SK-N-MC (cell line): ENCODE measurements at places on chromosomes 11 and 22.

- DNase-seq, result no peak
Observed at GRCh38 chr22:42655693-42656092, 6.5 kb upstream of the CYB5R3 start.

DNA sequence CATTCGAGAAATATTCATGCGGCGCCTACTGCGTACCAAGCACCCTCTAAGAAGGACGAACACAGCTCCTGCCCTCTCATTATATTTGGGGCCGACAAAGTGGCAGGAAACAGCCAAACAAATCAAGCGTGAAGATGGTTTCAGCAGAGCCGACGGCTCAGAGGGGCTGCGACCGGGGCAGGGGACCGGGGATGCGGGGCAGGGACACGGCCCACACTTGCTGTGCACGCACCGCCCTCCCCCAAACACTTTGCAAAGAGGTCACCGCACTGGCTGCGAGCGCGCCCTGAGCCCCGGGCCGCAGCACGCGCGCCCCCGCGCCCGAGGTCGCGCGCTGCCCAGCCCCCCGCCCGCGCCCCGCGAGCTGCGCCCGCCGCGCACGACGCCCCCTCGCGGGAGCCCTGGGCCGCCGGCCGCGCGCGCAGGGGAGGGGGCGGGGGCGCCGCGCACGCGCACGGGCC, 255 bp upstream of the SYNGR1 start:
- no peak for DNase-seq

- DNase-seq, result no peak
Observed at GRCh38 chr11:112159098-112160065, 4.5 kb downstream of the IL18 start.

DNA sequence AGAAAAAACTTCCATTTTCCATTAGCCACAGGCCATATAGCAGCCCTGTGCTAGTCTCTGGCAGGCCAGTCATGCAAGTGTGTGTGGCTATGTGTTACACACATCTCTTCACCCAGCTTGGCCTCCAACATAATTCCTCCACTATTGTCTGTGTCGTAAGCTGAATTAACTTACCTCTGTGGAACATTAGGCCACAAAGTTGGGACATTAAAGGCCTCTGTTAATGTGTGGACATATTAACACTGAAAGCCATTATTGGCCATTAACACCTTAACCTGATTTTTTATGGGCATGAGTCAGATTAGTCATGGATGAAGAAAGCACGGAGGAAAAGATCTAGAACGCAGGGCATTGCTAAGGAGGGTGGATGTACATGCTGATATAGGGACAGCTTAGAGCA, 100.1 kb downstream of the DBX1 start:
- DNase-seq, result no peak

DNA sequence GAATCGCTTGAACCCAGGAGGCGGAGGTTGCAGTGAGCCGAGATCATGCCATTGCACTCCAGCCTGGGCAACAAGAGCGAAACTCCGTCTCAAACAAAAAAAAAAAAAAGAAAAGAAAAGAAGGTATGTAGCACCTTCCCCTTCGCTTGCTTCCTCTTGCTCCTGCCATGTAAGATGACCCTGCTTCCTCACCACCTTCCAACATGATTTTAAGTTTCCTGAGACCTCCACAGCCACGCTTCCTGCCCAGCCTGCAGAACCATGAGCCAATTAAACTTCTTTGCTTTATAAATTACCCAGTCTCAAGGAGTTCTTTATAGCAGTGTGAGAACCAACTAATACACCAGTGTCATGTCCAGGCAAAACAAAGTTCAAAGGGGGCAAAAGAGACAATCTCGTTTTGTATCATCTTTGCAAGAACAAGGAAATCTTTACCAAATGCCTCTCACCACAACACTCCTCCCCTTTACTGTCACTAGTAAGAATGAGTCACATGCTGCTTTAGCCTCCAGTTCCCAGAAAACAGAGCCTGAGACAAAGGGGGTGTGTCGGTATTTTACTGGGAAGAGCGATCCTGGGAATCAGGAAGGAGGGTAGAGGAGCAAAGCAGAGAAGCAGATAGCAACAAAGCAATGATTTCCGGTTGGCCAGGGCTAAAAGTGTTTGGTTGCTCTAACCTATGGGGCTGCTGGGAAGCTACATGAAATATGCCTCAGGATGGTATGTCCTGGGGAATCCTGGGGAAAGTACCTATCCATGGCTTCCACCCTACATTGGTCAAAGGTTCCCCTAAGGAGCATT, 10.5 kb upstream of the MCHR1 start:
- no peak for DNase-seq

GRCh38 chr11:129489249-129489648, 113.6 kb downstream of the BARX2 start:
- no peak for DNase-seq

DNA sequence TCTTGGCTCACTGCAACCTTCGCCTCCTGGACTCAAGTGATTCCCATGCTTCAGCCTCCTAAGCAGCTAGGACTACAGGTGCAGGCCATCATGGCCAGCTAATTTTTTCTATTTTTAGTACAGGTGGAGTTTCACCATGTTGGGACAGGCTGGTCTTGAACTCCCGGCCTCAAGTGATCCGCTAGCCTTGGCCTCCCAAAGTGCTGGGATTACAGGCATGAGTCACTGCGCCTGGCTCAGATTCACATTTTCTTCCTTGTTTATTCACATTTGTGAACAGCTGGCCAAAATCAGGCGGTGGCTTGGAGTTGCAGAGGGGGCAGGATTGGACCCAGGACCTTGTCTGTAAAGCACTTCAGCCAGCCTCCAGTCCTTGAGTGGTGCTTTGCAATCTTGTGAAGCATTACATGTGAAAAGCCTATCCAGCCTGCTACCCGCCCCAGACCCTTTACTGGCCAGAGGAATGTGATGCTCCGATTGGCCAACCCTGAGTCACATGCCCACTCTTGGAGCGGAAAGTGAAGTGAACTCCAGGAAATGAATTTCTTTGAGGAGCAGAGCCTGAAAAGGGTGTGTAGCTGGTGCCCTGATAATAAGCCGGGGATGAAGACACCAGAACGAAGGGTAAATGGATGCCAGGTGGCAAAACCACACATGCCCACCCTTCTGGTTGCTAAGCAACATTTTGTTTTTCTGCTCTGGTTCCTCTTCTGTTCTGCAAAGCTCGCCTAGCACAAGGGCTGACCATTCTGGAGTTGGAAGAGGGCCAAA, 62.6 kb upstream of the PTPRJ start:
- no peak for DNase-seq
